Fibroblast of the aortic adventitia (primary cell): ENCODE measurements at places on chromosomes 2 and 18. TPM values are rescaled to one million over a fixed set of nuclear protein-coding genes. Genes with fewer than 3 reads are reported as not detected.

- no peak for DNase-seq
Observed at GRCh38 chr2:47561906-47562305, 158.9 kb downstream of the MSH2 start.

NTSR2 gene
- not detected in 2 replicates for total RNA-seq

DNER gene
- total RNA-seq = 0.72 TPM in 1 of 2 replicates, not detected in the other

PRKAG3 gene
- 0.18 and 0.41 TPM in 2 replicates for total RNA-seq

GRCh38 chr2:190607014-190607597 lies 41.8 kb upstream of the NAB1 start:
- DNase-seq = peak; percentile 42

DNA sequence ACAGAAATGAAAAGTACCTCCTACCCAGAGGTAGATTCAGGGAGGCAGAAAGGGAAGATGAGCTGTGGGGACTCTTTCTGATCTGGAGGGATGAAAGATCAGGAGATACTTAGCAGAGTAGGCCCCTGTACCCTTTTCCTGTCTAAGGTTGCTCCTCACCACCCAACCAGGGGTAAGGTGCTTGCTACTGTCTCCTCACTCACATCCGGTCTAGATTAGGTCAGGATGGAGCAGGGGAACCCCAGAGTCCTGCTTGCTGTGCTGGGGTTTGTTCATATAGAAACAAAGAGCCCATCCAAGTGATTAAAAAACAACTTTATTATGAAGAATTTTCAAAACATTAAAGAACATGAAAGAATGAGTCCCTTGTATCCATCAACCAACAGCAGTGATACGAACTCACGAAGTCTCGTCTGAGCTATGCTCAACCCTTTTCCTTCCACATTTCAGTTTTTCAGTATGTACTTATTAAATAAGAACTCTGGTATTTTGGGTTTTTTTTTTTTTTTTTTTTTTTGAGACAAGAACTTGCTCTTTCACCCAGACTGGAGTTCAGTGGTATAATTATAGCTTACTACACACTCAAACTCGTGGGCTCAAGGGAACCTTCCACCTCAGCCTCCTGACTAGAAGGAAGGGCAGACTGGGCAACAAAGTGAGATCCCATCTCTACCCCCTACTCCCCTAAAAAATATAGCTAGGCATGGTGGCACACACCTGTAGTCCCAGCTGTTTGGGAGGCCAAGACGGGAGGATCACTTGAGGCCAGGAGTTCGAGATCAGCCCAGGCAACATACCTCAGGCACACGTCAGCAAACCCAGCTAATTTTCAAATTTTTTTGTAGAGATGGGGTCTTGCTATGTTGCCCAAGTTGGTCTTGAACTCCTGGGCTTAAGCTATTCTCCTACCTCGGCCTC lies 28.5 kb upstream of the MCFD2 start:
- no peak for DNase-seq

POTEC gene
- total RNA-seq = under 0.01 TPM in 1 of 2 replicates, not detected in the other

DNA sequence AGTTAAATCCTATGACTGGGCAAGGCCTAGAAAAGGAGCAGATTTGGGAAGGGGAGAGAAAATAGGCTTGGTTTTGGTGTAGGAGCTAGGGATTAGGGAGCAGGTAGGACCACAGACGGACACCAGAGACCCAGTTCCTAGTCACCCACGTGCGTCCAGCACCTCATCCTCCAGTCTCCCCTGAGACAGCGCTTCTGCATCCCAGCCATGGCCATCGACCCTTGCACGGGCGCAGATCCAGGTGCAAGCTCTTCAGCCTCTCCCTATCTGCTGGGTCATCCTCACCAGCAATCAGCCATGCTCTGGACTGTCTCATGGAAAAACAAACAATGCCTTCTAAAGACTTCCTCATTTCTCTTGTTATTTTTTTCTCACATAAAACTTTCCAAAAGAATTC lies 246.8 kb upstream of the RAB6C start:
- no peak for DNase-seq

MSTN gene
- total RNA-seq = 0.08 and 0.18 TPM in 2 replicates

GRHL1 gene
- total RNA-seq = 1.3 TPM in 1 of 2 replicates, not detected in the other

- no peak for DNase-seq
Observed at GRCh38 chr2:6945087-6945813, 28.0 kb downstream of the RNF144A start.

UCN gene
- 0.27 and 1.1 TPM in 2 replicates for total RNA-seq

- no peak for DNase-seq
Observed at GRCh38 chr2:171910494-171910893, 11.8 kb upstream of the HAT1 start.

DPYSL5 gene
- not detected in 2 replicates for total RNA-seq

DNA sequence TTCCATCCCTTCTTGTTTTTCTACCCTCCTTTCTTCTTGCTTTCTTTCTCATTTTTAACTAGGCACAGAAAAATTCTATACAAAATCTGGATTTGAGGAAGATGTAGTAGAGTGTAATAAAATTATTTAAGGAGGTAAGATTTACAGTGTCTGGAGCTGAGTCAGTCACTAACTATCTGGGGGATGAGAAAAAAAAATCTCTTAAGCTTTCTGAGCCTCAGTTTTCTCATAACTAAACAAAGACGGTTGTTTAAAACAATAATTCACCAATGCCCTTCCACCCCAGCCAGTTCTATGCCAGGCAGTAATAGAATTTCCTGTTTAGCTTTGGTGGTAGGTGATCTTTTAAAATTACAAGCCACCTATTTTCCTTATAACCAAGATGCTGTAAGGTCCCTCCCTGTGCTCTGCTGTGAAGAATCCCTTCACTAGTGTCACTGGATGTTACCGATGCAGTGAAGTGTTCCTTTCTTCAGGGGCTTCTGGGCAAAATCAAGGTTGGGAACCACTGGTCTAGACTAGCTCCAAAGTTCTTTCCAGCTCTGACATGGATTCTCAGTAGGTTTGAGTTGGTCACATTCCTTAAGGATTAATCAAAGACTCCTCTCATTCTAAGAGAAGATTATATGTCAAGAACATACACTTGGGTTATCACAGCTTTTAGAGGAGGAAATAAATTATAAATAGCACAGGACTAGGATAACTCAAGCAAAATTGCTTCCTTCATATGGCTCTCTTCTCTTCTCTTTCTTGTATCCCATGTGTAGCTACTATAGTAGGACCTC lies 289.0 kb downstream of the CDH2 start:
- DNase-seq = no peak

- peak; percentile 61 for DNase-seq
Observed at GRCh38 chr2:118697781-118698180, 149.7 kb downstream of the EN1 start.

- peak; percentile 6 for DNase-seq
Observed at GRCh38 chr18:73199151-73199550, 331.4 kb upstream of the NETO1 start.

KCNJ3 gene
- total RNA-seq = not detected in 2 replicates

DNA sequence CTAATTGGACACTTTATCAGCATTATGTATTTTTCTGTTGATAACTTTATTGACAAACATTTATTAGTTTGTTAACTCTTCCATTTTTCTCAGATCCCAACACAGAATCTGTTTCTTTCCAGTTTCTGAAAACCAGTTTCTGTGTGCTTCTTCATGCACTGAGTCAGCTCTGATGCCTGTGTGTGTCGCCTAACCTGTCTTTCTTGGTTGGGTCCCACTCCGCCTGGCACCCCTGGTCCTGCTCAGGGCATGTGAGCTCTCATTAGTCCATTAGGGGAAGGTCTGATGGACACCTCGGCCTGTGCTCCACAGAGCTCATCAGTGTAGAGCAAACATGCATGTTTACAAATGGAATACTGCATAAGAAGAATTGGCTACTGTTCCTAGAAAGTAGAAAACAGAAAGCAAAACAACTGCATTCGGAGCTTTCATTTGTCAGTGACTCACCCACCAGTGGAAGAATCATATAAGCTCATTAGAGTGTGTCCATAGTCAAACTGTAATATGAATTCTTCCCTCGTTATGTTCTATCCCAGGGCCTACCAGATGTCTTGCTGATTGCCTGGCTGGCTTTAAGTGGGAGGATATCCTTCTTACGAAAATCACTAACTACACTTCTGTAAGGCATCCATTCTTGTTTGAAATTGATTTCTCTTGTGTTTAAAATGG lies 137.7 kb downstream of the SNTG2 start:
- DNase-seq = no peak

FAM237A gene
- not detected in 2 replicates for total RNA-seq

GRCh38 chr2:218745559-218746469 lies 35.2 kb downstream of the TTLL4 start:
- DNase-seq = peak; percentile 30

DNA sequence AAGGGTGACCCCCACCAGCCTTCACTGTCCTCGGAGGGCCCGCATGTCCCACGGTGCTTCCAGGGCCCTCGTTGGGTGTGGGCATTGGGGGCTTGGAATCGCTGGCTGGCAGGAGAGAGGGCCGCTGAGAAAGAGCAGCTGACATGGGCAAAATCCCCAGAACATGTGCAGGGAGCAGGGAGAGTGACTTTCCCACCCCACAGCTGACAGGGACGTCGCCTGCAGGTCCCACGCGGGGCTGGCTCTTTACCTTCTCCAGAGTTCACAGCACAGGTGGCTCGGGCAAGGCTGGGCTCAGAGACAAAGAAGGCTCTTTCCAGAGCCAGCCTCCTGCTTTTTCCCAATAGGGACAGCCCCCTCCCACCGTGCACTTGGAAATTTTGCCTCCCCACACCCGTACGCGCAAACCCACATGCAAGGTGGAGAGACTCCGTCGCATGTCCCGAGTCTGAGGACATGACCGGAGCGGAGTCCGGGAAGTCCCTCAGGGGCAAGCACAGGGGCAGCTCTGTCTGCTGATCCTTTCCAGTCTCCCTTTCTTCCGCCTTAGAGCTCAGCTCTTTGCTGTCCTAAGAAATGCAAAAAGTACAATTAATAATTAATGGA lies 370.2 kb upstream of the MYT1L start:
- DNase-seq = no peak

DNA sequence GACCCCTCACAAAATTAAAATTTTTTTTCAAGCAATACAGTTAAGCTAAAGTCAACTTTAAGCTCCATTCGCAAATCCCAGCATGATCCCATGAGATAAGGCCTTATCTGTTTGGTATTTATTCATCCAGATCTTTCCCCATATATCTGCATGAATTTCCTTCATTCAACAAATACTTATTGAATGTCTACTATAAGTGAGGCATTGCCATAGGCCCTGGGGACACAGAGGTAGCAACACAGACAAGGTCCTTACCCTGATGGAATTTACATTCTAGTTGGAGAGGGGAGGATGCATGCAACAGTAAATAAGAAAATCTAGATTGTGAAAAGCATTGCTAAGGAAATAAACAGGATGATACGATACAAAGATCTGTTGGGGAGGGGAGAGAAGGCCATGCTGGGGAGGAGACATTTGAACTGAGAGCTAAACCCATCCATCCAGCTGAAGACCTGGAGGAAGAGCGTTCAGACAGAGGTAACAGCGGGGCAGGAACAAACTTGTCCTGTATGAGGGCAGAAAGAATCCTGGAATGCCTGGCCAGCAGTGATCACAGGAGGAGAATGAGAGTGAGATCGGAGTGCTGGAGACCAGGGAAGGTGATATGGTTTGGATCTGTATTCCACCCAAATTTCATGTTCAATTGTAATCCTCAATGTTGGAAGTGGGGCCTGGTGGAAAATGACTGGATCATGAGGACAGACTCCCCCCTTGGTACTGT lies 71.6 kb downstream of the SDC1 start:
- no peak for DNase-seq

DNA sequence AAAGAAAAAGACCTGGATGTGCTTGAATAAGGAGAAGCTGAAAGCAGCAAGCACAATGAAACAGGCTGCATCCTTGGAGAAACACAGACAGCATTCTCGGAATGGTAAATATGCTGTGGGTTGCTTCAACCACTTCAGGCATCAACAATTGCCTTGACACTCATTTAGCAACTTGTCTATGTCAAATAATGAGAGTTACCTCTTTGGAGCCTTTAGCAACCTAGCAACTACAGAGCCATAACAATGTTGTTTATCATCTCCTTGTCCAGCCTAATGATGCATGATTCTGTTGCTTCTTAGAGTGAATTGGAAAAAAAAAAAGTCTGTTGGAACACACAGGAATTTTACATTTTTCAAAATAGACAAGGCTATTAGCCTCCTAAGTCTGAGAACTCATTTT lies 410.6 kb downstream of the PIK3C3 start:
- no peak for DNase-seq

IL18R1 gene
- total RNA-seq = 4.7 and 6.8 TPM in 2 replicates

GRCh38 chr2:154978710-154979109 lies 280.2 kb downstream of the KCNJ3 start:
- no peak for DNase-seq

NT5DC4 gene
- total RNA-seq = not detected in 2 replicates

ST8SIA5 gene
- 0.90 TPM in 1 of 2 replicates, not detected in the other for total RNA-seq

EMX1 gene
- total RNA-seq = not detected in 2 replicates

- no peak for DNase-seq
Observed at GRCh38 chr2:127567351-127567854, 31.9 kb downstream of the MYO7B start.

C2orf66 gene
- 0.27 TPM in 1 of 2 replicates, not detected in the other for total RNA-seq

- no peak for DNase-seq
Observed at GRCh38 chr18:77851802-77852201, 602.2 kb downstream of the GALR1 start.

DNAH7 gene
- 2.6 and 2.7 TPM in 2 replicates for total RNA-seq

DNA sequence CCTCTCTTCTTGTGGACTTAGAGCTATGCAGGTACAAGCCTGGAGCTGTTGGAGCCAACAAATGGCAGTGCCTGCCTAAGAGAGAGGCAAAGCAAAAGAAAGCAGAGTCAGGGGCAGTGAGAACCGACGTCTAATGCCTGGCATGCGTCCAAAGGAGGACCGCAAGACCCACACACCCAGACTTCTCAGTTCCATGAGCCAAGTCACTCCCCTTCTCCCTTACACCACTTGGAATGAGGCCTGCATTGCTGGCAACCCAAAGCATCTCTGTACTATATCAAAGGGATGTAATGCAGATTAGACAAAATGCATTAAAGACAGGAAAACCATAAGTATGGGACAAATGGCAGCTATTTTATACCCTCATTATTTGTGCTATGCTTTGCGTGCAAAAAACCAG lies 49.9 kb upstream of the RNU4ATAC start:
- DNase-seq = peak; percentile 98

- no peak for DNase-seq
Observed at GRCh38 chr2:127422559-127423477, 4.6 kb downstream of the PROC start.

DNA sequence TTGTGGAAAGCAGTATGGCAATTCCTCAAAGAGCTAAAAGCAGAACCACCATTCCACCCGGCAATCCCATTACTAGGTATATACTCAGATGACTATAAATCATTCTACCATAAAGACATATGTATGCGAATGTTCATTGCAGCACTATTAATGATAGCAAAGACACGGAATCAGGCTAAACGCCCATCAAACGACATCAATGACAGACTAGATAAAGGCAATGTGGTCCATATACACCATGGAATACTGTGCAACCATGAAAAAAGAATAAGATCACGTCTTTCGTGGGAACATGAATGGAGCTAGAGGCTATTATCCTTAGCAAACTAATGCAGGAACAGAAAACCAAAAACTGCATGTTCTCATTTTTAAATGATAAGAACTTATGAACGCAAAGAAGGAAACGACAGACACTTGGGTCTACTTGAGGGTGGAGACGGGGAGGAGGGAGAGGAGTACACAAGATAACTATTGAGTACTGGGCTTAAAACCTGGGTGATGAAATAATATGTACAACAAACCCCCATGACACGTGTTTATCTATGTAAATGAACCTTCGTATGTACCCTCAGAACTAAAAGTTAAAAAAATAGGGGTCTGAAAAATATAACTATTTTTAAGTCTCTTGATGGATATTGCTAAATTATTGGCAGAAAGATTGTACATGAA lies 32.0 kb upstream of the CYTIP start:
- DNase-seq = no peak

- no peak for DNase-seq
Observed at GRCh38 chr2:172470958-172471922, 43.9 kb downstream of the ITGA6 start.

GRCh38 chr2:170820757-170821530 lies 4.3 kb downstream of the GAD1 start:
- DNase-seq = no peak

ATL2 gene
- 44.2 and 125 TPM in 2 replicates for total RNA-seq
